ENCODE measurements at places on chromosomes 4 and X. TPM values are rescaled to one million over a fixed set of nuclear protein-coding genes. Genes with fewer than 3 reads are reported as not detected.

EDA gene
- 0.08 TPM for total RNA-seq

DNA sequence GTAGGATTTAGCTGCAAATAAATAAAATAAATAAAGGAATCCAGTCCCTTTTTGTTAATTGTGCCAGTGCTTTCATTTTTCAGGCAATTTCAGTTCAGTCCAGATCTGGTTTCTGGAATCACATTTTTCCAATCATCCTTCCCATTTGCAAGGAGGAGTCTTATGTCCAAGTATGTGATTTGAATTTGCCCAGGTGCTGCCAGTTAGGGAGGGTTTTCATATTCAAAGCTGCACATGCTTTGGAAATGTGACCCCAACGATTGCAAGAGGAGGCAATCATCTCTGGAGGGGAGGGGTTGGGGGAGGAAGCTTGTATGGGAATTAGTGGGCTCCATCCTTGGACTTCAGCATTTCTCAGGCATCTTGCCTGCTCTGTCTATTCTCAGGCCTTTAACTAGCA, 4.4 kb downstream of the PLAC1 start:
- H3K4me1 ChIP-seq: no peaks in the 10 kb centered on the region
- no peak overlapping the region for H3K27ac ChIP-seq
- H3K4me3 ChIP-seq: no peak overlapping the region
- no peak for DNase-seq
- H3K27me3 ChIP-seq: peaks cover 19% of the 10 kb centered on the region

GAGE1 gene
- not detected for total RNA-seq

DNA sequence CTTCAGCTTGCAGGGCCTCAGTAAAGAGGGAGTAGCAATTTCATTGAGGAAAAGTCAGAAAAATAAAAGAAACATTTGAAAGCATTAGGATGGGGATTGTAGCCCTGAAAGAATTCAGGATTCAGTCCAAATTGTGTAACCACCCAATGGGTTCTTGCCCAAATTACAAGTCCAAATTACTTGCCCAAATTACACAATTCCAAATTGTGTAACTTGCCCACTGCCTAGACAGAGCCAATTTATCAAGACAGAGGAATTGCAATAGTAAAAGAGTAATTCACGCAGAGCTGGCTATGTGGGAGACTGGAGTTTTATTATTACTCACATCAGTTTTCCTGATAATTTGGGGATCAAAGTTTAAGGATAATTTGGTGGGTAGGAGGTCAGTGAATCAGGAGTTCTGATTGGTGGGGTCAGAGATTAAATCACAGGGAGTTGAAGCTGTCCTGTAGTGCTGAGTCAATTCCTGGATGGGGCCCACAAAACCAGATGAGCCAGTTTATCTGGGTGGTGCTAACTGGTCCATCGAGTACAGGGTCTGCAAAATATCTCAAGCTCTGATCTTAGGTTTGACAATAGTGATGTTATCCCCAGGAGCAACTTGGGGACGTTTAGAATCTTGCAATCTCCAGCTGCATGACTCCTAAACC, 18.1 kb upstream of the PAGE5 start:
- H3K27ac ChIP-seq: no peak overlapping the region
- no peak for DNase-seq
- H3K27me3 ChIP-seq: no peaks in the 10 kb centered on the region
- no peaks in the 10 kb centered on the region for H3K4me1 ChIP-seq
- H3K36me3 ChIP-seq: no peaks in the 10 kb centered on the region
- no peak overlapping the region for H3K4me3 ChIP-seq

DNA sequence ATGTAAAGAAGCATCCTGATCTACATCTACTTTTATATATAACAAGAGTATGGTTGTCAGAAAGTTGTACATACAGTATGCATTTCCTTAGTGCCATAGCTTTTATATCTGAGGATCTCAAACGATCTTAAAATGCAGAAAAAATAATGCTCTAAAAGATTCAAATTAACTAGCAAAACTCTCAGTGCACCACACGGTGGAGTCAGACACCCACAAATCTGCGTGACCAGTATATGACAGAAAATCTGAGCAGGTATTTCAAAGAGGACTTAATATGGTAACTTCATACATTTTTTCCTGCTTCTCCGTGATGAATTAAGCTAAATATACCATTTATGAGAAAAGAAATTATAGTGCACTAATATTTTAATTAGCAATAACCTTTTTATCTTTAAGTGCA, 803.0 kb downstream of the DMD start:
- H3K27ac ChIP-seq: no peak overlapping the region
- H3K27me3 ChIP-seq: no peaks in the 10 kb centered on the region
- no peaks in the 10 kb centered on the region for H3K4me1 ChIP-seq
- no peak for DNase-seq

DNA sequence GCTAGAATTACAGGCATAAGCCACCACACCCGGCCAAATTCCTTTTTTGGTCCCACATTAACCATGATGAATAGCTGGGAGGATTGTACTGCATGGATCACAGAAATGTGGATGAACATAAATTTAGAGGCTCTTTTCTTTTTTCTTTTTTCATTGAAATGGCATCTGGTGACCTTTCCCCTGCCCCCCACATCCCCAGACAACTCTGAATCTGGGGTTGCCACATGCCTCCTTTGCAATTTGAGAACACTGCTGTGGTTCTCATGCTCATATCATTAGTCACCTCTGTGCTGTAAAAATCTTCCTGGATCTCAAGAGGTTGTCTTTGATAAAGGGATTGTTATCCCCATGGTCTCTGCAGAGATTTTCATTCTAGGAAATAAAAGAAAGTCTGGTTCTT, 22.8 kb upstream of the FMR1NB start:
- H3K36me3 ChIP-seq: peaks cover 4% of the 10 kb centered on the region
- H3K4me1 ChIP-seq: no peaks in the 10 kb centered on the region
- no peak overlapping the region for H3K4me3 ChIP-seq
- H3K27me3 ChIP-seq: peaks cover 7% of the 10 kb centered on the region
- H3K27ac ChIP-seq: no peak overlapping the region

GRCh38 chr4:149884046-149884445, 68.4 kb upstream of the IQCM start:
- no peak overlapping the region for H3K27ac ChIP-seq
- H3K27me3 ChIP-seq: peaks cover 7% of the 10 kb centered on the region
- H3K36me3 ChIP-seq: peaks cover 15% of the 10 kb centered on the region
- H3K4me3 ChIP-seq: no peak overlapping the region
- peaks cover 9% of the 10 kb centered on the region for H3K4me1 ChIP-seq
- DNase-seq: no peak

RNF212 gene
- total RNA-seq: 1.5 TPM

- no peak overlapping the region for H3K4me3 ChIP-seq
- H3K27me3 ChIP-seq: peaks cover 9% of the 10 kb centered on the region
- H3K4me1 ChIP-seq: no peaks in the 10 kb centered on the region
- no peaks in the 10 kb centered on the region for H3K36me3 ChIP-seq
Measured at GRCh38 chr4:123340381-123340701, 56.3 kb upstream of the SPRY1 start.

STK26 gene
- 73.7 TPM for total RNA-seq

SSX4B gene
- total RNA-seq: not detected

NCAPG gene
- total RNA-seq: 32.6 TPM

- no peaks in the 10 kb centered on the region for H3K4me1 ChIP-seq
- no peak overlapping the region for H3K4me3 ChIP-seq
- peaks cover 6% of the 10 kb centered on the region for H3K36me3 ChIP-seq
Measured at GRCh38 chrX:150037041-150037440, 98.8 kb upstream of the EOLA2 start.

MAGEA2B gene
- not detected for total RNA-seq

DNA sequence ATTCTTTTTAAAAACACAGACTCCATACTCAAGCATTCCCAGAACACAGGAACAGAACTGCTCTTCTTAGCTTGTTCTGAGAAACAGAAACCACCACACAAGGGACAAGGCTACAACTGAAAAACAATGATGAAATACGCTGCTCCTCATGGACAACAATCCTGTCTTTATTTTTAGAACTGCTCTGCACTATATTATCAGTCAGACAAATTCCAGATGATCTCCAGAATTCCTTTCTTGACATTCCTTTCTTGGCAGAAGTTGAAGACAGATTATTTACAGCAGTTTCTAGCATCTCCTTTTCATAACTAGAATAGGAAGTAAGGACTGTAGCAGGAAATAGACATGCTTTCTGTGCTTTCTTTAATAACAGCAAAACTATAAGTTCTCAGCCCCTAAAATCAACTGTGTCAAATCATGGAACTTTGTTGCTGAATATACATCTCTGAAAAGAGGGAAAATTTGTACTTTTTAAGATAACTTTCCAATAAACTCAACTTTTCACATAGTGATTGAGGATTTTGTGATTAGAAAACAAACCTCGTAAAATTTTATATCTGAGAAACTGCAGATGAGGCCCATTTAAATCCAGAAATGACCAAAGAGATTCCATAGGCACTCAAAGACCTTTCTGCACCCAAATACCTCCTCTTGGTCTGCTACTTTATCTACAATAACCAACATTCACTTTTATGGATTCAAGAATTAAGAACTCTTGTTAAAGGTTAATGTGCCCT, 35.9 kb downstream of the ANTXR2 start:
- peak overlapping the region; percentile 79 for H3K27ac ChIP-seq
- DNase-seq: no peak

DNA sequence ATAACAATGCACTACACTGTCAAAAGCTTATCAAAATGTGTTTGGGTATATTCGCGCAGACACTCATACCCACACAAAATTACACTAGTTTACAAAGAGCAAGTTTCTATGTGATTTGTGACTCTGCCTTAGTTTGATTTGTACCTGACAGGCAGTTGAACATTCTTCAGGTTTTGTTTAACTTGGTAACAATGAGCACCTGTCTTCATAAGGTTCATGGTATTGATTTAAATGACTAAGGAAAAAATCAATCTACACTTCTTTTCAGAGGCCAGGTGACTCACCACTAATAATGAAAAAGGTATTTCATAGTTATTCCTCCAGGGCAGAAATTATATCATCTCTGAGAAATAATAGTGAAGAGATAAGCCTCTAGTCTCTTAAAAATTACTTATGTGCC, 1114.6 kb upstream of the AGA start:
- no peaks in the 10 kb centered on the region for H3K4me1 ChIP-seq
- H3K4me3 ChIP-seq: no peak overlapping the region
- H3K27me3 ChIP-seq: no peaks in the 10 kb centered on the region
- no peak for DNase-seq
